ENCODE measurements at places on chromosomes 3 and 15.

- DNase-seq = no peak
Observed at GRCh38 chr3:107619549-107619948, 96.8 kb downstream of the BBX start.

GRCh38 chr3:34011171-34012101, 213.0 kb downstream of the PDCD6IP start:
- no peak for DNase-seq

GRCh38 chr15:75620841-75621391, 4.6 kb downstream of the SNUPN start:
- DNase-seq = no peak

- DNase-seq = no peak
Observed at GRCh38 chr3:171285287-171285686, 174.9 kb downstream of the TNIK start.

DNA sequence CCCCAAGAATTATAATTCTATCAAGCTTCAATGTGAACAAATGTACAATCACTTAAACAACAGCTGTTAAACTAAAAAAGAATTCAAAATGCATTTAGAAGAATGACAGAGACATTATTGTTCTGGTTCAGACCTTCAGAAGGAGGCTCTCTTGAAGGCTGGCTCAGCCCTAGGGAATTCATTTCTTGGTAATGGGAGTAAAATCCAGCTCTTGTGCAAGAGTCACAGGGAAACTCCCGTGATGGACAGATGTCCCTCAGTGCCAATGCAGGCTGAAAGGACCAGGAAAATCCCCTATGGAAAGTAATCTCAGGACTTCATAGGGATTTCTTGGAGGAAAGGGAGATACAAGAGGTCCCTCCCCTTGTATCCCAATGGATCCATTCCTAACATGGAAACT, 149.9 kb upstream of the STT3B start:
- no peak for DNase-seq

DNA sequence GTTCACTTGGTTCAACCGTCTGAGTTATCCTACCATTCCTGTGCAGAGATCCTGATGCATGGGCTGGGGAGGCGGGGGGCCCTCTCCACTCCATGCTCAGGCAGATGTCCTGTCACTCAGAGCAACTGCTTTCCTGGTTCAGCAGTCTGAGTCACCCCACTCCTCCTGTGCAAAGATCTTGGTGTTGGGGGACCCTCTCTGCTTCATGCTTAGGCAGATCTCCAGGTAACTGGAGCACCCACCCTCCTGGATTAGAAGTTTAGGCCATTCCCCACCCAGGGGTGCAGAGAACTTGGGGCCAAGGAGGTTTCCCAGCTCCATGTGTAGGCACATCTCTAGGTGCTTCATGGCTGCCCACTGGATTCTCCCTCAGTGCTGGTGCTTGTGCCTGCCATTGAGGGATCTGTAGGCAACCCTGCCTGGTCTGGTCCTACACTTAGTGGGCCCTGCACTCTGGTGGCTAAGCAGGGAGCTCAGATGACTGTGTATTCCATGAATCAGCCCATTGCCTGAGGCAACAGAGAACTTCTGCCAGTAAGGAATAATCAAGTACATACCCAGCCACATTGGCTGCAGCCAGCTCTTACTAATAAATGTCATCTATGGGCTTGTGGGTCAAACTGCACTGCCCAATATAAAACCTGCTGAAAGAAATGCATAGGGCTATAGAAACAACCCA, 465.4 kb upstream of the THBS1 start:
- DNase-seq = no peak

DNA sequence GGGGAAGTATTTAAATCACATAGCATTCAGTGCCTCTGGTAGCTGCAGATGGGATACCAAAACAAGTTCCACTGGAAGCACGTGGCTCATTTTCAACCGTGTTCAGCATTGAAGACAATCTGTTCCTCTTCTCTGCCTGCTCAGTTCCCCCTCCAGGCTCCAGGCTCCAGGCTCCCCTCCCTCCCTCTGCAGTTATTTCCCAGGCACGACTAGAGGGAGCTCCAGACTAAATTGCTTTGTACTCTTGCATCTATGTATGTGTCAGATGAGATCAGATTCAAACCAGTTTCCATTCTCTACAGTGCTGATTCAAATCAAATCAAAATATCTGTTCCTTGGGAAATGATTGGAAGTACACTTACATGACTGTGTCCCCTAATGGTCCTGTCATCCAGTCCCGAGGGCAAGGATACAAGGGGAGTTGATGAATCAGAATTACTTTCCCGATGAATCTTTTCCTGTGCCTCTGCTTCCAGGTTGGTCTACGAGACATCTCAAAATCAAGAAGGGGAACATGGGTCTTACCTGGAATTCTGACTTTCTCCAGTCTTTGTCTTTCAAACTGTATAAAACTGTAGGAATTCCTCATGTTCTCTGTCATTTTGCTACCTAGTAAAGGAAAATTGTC, 600.5 kb downstream of the EDEM1 start:
- no peak for DNase-seq

- no peak for DNase-seq
Observed at GRCh38 chr3:172538368-172539151, 15.3 kb upstream of the TNFSF10 start.

DNA sequence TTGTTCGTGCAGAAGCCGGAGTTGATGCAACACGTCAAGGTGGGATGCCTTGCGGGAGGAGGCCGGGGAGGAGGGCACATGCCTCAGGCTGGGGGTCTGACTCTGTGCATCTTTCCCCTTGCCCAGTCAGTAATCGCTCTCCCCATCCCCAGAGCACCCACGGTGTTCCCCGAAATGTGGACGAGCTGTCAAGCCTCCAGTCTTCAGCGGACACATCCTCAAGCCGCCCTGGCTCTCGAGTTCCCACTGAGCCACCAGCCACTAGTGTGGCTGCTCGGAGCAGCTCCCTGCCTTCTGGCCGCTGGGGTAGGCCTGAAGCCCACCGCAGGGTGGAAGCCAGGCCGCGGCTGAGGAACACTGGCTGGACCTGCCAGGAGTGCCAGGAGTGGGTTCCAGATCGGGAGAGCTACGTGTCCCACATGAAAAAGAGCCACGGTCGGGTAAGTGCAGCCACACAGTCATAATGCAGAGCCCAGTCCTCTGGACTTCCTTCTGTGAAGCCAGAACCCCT, 18.7 kb upstream of the ALPK3 start:
- no peak for DNase-seq

DNA sequence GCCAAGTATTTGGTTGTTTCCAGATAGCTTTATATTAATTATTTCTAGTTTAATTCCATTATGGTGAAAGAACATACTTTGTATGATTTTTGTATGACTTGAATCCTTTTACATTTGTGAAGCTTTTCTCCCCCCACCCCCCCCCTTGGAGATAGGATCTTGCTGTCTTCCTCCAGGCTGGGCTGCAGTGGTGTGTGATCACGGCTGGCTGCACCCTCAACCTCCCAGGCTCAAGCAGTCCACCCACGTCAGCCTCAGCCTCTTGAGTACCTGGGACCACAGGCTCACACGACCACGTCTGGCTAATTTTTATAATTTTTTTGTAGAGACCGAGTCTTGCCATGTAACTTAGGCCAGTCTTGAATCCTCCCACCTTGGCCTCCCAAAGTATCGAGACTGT, 29.5 kb downstream of the ARL8B start:
- no peak for DNase-seq

- DNase-seq = no peak
Observed at GRCh38 chr3:148694116-148694515, 3.6 kb upstream of the AGTR1 start.

DNA sequence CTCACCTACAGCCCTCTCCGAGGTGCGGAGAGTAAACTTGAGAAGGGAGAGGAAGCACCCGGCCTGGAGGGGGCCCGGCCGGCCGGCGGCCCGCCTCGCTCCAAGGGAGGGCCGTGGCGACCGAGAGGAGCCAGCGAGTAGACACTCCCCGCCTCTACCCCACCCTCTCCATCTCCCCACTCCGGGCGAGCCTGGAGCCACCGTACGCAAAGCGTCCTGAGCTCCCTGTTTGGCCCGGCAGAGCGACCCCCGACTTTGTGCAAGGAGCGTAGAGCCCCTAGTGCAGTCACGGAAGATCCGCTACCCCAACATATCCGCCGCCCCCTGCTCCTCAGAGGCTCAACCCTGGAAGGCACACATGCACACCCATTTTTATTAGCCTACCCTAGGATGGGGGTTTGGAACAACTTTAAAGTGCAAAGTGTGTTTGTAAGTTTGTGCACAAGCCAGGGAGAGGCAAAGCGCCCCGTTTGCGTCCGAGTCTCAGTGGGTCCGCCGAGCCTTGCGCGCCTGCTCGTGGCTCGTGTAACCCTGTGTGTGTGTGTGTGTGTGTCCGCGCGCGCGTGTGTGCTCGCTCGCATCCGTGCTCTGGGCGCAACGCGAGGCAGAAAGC, 508 bp upstream of the SMAD6 start:
- DNase-seq = peak; percentile 51
